ENCODE measurements at places on chromosomes 4 and X.

DNA sequence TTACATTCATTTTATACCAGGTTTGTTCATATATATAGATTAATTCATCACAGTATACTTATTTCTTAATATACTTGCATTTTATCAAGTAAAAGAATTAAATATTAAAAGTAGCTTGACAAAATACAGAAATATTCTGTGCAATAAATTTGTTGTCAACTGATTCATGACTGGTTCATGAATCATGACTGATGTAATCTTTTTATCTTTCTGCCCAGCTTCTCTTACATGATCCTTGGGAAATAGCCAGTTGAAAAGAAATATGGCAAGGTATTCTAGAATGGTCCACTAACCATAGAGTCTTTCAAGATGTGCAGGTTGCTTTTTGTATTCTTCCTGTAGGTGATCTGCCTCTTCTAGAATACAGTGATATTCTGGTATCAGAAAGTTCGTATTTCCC lies 4.2 kb upstream of the CCNA2 start:
- no peak for DNase-seq

GRCh38 chr4:160403081-160403480 lies 1300.2 kb downstream of the RAPGEF2 start:
- DNase-seq, result no peak

DNA sequence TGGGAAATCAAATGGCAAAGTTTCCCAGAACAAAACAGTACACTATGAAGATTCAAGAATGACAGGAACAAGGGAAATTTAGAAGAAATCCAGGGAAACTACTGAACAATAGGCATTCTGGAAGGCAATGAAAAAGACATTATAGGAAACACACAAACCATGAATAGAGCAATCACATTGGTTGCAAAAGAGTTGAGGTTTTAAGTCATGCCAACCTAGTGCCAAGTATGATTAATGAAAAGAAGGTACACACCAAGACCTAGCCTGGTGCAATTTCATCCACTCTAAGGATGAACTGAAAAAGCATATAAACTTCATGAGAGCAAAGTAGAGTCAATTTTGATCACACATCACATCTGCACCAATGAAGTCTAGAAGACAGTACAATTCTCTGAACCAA lies 326.9 kb downstream of the PDHA2 start:
- DNase-seq, result no peak

- DNase-seq, result no peak
These were observed 96.4 kb upstream of the DDIT4L start for GRCh38 chr4:100286636-100287035.

- DNase-seq, result no peak
These were observed 35.7 kb upstream of the ANK2 start for GRCh38 chr4:113013751-113014150.

DNA sequence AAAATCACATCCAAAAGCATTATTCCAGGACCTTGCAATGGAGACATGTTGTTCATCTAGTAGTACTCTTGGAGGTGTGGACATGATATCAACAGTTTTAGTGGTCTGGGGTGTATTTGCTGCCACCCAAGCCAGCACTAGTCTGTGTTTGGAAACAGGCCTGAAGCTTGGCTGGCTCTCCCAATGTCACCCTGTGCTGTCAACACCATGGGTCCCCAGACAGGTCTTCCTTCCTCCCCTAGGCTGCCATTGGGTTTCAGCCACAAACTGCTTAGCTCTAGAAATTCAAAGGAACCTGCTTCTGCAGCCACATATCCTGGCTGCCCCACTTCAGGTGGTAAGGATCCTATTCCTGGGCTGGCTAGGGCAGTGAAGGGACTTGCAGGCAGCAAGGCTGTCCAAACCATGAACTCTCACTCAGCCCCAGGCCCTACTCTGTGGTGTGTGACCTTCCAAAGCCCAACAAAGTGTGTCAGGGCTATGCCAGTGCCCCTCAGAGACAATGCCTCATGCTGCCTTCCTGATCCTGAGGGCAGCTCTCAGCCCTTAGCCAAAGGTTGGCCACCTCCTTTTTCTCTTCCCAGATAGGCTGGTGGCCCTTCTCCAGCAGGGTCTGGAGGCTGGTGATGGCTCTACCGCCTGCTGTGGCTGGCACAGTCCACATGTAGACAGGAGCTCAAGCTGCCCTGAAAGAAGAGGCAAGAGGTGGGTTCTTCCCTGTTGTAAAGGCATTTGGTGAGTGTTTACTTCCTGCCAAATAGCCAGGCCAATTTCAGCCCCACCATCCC lies 18.3 kb downstream of the AMER1 start:
- no peak for DNase-seq

- no peak for DNase-seq
These were observed 49.8 kb upstream of the C1QTNF7 start for GRCh38 chr4:15378062-15378461.

GRCh38 chrX:64152857-64153256 lies 52.7 kb downstream of the AMER1 start:
- DNase-seq, result no peak

DNA sequence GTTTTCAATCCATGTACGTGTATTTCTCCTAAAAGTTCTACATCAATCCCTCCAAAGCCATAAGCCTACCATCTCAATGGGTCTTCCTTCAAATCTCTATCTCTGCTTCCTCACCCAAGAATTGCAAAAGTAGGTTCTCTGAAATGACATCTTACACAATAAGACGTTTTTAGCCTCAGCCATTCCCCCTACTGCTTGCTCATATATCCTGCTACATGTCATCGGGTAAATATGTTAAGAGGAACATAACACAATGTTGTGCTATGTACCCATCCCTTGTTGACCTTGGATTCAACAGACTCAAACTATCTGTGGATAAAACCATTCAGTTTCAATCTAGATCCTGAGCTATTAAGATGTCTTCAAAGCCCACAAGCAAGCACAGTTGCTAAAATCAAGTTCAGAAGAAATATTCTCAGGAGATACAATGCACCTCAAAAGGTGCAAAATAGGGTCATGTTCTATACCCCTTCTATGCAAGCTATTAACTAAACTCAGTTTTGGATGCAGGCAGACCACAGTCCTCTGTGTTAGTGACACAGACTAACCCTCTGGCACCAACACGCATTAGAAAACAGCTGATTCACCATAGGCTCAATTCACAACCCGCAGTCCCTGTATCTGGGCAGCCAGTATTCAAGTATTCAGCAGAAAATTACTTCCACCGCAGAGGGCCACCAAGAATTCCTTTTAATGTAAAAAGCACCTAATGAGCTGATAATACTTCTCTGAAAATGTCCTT lies 56.8 kb downstream of the CD99L2 start:
- no peak for DNase-seq

- DNase-seq, result no peak
These were observed 25.3 kb upstream of the S100P start for GRCh38 chr4:6668391-6668790.

DNA sequence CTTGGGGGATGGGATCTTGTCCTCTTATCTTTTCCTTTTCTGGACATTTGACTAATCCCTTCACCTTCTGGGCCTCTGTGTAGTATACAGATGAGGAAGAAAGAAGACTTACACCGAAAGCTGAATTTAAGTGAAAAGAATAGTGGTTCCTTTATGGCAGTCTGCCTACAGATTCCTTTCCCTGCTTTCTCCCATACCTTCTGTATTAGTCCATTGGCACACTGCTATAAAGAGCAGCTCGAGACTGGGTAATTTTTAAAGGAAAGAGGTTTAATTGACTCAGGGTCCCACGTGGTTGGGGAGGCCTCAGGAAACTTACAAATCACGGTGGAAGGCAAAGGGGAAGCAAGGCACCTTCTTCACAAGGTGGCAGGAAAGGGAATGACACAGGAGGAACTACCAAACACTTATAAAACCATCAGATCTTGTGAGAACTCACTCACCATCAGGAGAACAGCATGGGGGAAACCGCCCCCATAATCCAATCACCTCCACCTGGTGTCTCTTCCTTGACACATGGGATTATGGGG lies 34.0 kb upstream of the CD38 start:
- DNase-seq, result no peak

DNA sequence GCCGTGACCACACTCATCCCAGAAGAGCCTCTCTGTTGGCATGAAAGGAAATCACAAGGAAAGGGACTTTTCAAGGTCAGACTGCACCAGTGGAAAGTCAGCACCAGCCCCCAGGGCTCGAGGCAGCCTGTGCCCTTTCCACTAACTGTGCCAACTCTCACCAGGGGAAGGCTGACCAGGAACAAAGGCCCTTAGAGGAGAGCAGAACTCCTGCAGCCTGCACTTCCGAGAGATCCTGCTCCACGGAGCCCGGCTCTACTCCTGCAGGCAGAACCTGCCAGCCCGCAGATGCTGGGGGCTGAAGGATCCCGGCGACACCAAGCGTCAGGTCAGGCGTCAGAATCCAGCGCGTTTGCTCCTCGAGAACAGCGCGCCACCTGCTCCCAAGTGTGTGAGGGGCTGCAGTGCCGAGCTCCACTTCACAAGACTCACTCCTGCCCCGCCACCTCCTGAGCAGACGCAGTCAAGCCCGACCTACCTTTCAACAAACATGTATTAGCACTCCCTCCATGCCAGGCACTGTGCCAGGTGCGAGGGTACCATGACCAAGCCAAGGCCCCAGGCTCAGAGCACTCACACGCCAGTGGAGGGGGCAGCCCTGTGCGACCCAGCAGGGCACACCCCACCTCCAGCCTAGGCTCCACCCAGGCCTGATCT lies 13.6 kb upstream of the HELT start:
- peak; percentile 66 for DNase-seq

DNA sequence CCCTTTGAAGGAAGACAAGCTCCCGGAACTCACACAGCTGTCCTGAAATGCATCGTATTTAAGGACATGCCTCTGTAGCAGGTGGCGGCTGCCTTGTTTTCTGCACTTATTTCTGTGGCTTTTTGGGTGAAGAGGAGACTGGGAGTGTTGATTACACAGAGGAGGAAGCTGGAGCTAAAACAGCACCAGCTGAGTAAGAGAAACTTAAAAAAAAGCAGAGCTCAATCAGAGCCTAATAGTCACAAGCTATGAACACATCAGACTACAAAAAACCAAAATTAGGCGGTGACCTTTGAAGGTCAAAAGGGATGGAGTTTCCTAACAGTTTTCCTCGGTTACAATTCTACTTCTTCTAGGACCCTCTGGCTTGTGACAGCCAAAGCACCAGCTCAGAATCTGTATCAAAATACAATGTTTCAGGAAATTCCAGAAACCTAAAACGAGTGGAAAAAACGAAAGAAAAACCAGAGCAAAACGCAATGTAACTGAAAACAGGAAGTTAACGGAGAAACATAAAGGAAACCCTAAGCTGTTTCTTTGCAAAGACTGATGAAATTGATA lies 13.5 kb downstream of the PRKX start:
- no peak for DNase-seq

DNA sequence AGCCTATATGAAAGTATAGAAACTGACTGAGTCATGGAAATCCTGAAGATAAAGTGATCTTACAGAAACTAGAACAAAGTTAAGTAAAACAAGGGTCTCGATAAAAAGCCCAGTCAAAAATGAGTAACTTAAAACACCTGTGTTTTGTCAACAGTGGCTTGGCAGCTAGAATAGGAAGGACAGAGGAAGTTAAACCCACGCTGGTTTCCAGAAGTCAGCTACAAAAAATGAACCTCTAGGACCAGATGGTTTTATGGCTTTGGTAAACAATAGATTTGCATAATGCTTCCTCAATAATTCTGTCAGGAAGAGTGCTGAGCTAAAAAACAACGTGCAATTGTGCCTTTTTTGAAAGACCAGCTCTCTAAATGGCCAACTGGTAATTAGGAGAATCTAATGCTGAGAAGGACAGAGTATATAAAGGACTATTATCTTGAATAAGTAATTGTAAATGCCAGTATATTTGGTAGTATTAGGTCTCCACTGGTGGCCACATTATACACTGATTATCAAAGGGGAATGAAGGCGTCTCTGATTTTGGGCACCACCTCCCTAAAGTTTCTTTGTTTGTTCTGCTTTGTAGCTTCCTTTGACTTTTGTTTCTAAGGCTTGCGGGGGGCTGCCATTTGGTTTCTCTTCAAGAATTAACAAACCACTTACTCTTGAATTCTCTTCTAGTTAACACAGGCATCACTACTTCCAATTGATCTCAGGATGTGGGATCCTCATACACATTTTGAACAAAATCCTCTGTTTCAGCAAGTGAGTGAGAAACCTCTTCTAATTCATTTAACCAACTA lies 72.2 kb upstream of the PPP3CA start:
- DNase-seq, result no peak

DNA sequence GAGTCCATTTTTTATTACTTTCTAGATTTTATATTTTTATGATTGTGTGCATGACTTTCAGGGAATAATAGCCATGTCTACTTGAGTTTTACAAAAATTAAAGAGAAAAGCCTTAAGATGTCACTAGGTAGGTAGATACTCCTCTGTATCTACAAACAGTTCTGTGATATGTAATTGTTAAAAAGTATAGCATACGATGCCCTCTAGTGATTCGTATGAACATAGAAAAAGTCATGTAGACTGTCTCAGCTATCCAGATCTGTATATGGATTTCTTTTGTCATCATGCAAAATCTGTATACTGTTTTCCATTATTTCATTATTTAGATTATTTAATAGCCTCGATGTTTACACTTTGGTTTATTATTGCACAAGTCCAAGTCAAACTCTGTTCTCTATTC lies 856.6 kb downstream of the CENPC start:
- no peak for DNase-seq

- no peak for DNase-seq
These were observed 39.8 kb downstream of the PTTG2 start for GRCh38 chr4:37999965-38000364.

- no peak for DNase-seq
These were observed 177.4 kb downstream of the DCHS2 start for GRCh38 chr4:154314248-154314647.

- DNase-seq, result no peak
These were observed 11.3 kb upstream of the CD38 start for GRCh38 chr4:15766821-15767220.

GRCh38 chr4:105714932-105715331 lies 6.3 kb downstream of the GSTCD start:
- no peak for DNase-seq

DNA sequence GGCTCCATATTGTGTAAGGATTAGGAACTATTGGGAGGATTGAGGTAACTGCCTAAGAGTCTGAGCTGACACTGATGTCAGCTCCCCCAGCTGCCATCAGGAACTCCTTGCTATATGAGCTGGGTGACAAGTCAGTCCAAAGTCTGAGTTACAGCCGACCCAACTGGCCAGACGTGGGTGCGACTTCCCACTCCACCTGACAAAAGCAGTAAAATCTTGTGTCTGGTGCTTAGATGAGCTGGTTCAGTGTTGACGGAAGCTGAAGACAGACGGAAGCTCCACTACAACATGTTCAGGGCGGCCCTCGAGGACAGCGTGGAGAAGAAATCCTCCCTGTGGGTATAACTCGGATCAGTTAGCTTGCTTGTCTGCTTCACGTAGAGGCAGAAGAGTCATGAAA lies 22.8 kb upstream of the NAT8L start:
- no peak for DNase-seq

GRCh38 chr4:172357006-172357540 lies 543.9 kb downstream of the GALNTL6 start:
- DNase-seq, result no peak

GRCh38 chrX:37922928-37923327 lies 75.6 kb upstream of the DYNLT3 start:
- no peak for DNase-seq

GRCh38 chr4:156976147-156976546 lies 4.5 kb upstream of the PDGFC start:
- no peak for DNase-seq
